A549 treated with GW870086 at 1 μM for 4 hours (cell line): ENCODE measurements at places on chromosomes 1 and 21. TPM values are rescaled to one million over a fixed set of nuclear protein-coding genes. Genes with fewer than 3 reads are reported as not detected.

HPCAL4 gene
- 0.30 to 0.36 TPM (median 0.34 TPM) in 5 replicates for total RNA-seq

ADCY10 gene
- total RNA-seq: 0.12 to 0.22 TPM in 2 of 5 replicates, not detected in the others

KCNJ15 gene
- total RNA-seq: 0.10 to 0.25 TPM (median 0.19 TPM) in 5 replicates

SPOCD1 gene
- total RNA-seq: 3.7 to 6.4 TPM (median 4.4 TPM) in 5 replicates

AGT gene
- 0.07 to 0.29 TPM (median 0.17 TPM) in 4 of 5 replicates, not detected in the other for total RNA-seq

TGFB2 gene
- 10.1 to 16.9 TPM (median 14.0 TPM) in 5 replicates for total RNA-seq
